ENCODE measurements at places on chromosomes 5 and 9.

DNA sequence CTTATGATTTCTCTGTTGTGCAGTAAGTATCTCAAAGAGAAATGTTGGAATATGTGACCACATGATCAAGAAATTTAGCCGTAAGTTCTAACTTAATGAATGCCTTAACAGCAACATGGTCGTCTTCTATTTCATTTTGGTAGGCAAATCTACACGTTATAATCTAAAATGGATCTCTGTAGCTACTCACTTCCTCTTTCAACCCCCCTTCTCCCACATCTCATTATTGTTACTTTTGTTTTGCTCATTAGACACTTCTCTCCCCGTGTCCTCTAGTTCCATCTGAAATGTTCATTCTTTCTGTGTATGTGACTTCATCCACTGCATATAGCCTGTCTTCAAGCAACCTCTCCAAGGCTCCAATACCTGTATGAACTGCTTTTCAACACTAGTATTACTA is 27.1 kb upstream of the LPAR1 start:
- DNase-seq: no peak

DNA sequence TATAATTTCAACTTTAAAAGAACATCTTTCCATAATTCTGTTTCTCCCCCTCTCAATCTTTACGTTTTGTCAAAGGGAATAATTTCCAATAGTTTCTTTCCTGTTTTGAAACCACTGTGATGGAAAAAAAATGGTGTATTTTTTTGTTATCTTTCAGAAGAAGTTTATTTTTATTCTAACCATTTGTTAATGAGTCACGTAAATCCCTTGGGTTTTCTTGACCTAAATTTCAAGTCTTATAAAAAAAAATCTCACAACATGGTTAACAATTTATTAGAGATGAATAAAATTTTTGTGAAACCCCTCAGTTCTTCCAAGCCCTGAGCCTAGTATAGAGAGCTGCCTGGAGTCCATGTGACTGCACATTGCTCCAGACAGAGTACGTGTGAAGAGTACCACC is 106.1 kb upstream of the FBXL17 start:
- no peak for DNase-seq

GRCh38 chr9:119556129-119556875 is 187.1 kb upstream of the BRINP1 start:
- DNase-seq: no peak

- DNase-seq: no peak
Observed at GRCh38 chr5:126054577-126055347, 368.4 kb upstream of the GRAMD2B start.

GRCh38 chr5:82494942-82495341 is 216.8 kb upstream of the RPS23 start:
- DNase-seq: no peak

DNA sequence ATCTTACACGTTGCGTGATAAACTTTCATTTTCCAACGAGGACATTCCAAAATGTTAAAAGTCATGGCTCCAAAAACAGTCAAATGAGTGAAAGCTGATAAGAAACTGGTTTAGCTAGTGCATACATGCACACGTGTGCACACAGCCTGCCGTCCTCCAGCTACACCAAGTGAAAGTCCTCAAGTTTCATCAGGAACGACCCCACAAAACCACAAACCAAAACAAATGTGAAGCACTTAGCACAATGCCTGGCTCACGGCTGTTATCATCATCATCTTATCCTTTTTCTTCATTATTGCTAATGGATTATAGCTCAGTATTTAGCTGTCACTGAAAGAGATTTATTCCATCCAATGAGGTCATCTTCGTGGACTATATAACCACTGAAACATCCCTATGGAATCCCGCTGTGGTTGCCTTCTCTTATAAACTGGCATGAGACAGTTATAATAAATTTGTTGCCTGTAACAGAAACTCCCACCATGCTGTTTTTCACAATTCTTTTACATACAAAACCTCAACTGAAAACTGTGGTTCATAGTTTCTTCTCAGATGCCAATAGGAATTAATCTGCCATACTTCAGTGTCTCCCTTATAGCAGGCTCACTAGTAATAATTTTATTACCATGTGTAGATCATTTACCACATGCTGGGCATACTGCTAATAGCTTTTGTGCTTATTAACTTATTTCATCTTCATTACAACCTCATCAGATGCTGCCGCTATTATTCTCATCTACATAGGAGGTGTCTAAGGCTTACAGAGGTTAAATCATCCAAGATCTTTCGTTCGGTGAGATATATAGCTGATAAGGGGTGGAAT is 56.1 kb downstream of the SAXO1 start:
- peak; percentile 74 for DNase-seq

- no peak for DNase-seq
Observed at GRCh38 chr9:96062031-96062430, 186.5 kb downstream of the ERCC6L2 start.

- DNase-seq: no peak
Observed at GRCh38 chr9:112355427-112355897, 22.0 kb upstream of the PTBP3 start.

- no peak for DNase-seq
Observed at GRCh38 chr5:133921979-133922378, 46.4 kb downstream of the C5orf15 start.

- no peak for DNase-seq
Observed at GRCh38 chr5:37554938-37555337, 175.8 kb downstream of the WDR70 start.

GRCh38 chr5:180990882-180991242 is 2.2 kb downstream of the BTNL3 start:
- no peak for DNase-seq

DNA sequence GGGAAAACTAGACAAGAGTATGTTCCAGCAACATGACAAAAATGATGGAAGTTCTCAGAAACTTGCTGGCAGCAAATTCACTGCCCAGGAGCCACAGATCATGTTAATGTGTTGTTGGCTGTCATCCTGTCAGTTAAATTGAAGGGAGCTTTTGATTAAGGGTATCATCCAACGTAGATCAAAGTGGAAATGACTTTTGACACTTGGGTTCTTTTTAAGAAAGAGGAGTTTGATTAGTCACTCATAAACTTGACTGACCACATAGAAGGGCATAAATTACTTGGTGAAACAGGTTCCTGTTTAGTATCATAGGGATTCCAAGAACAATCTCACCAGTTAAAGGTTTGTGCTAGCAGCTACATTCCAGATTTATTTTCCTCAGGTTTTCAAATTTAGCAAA is 288.7 kb downstream of the CSNK1G3 start:
- no peak for DNase-seq

DNA sequence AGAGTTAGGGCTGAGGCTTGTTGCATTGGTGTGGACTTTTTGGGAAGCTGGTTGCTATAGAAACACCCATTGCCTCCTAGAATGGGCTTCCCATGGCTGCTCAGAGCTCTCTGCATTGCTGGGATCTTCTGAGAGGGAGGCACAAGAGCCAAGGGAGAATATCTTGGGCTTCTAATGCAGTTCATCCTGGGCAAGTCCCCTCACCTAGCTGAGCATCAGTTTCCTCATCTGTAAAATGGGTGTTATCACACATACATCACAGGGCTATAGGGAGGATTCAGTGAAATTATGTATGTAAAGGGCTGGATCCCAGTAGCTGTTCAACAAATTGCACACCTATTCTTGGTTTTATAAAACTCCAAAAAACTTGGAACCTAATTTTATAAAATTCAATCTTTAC is 106.1 kb upstream of the ALDH1B1 start:
- no peak for DNase-seq

DNA sequence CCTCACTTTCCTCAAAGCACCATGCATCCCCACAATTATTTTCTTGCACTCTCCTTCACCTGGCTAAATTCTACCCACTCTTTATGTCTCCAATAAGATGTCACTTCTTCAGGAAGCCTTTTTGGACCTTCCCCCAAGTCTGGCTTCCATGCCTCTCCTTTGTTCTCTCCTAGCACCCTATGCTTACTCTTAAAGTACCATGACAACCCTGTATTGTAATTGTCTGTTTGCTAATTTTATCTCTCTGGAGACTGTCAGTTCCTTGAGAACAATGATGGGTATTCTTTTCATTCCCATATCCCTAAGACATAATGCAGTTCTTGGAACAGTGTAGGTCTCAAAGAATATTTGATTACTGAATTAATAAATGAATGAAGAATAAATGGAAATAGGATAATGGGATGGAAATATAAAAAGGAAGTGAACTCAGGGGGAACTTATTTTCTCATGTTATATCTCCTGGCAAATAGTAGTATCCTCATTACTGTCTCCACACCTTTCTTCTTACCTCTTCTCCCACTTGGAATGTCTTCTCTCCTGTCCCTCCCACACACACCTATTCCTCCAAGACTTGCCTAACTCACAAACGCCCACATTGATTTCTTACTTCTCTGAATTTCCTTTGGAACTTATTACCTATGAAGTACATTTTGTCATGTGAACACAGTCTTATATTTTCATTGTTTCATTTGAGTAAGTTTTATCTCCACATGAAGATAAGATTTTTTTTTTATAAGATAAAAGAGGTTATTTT is 499.1 kb downstream of the NFIB start:
- DNase-seq: no peak

GRCh38 chr9:137816531-137817235 is 60.9 kb upstream of the CACNA1B start:
- DNase-seq: no peak

GRCh38 chr9:135910757-135911156 is 3.4 kb upstream of the CAMSAP1 start:
- DNase-seq: no peak

DNA sequence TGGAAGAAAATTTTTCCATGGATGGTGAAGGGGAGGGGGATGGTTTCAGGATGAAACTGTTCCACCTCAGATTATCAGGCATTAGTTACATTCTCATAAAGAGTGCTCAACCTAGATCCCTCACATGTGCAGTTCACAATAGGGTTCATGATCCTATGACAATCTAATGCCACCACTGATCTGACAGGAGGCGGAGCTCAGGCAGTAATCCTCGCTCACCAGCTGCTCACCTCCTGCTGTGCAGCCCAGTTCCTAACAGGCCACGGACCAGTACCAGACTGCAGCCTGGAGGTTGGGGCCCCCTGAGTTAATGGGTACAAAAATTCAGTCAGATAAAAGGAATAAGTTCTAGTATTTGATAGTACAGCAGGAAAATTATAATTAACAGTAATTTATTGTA is 337.2 kb downstream of the NPR3 start:
- DNase-seq: no peak

DNA sequence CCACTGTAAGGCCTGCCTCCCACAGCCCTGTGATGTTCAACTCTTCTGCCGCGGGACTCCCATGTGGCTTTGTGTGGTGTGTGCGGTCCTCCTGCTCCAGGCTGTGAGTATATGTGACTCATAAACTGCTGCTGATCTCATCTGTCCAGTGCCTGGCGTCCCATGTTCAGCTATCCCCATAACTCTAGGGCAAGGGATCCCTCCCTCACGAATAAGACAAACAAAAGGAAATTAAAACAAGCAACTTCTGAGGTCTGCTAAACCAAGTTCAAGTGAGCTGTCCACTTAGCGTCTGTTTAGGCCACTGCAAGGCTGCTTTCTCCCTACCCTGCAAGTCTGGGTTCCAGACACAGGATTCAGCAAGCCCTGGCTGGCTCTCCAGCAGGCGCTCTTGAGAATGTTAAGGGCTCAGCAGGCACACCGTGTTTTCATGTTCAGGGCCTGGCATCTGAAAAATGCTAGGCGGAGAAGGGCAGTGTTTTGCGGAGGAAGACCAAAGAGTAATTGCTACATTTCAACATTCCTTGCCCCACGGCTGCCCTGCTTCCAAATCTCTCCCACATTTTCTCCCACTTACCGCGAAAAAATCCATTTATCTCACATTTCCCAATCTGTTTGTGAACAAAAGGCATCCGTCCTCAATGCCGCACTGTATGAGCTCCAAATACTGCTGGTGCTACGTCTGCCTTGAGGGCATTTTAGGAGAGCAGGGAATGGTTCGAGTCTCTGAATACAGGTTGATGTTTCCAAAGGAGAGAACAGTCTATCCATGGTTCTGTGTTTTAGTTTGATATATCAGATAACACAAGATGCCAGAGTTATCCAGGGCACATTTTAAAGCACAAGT is 280.2 kb downstream of the SEMA5A start:
- DNase-seq: peak; percentile 45

GRCh38 chr9:3191715-3192114 is 334.1 kb downstream of the RFX3 start:
- no peak for DNase-seq

- DNase-seq: no peak
Observed at GRCh38 chr5:51091816-51092215, 291.4 kb upstream of the ISL1 start.

DNA sequence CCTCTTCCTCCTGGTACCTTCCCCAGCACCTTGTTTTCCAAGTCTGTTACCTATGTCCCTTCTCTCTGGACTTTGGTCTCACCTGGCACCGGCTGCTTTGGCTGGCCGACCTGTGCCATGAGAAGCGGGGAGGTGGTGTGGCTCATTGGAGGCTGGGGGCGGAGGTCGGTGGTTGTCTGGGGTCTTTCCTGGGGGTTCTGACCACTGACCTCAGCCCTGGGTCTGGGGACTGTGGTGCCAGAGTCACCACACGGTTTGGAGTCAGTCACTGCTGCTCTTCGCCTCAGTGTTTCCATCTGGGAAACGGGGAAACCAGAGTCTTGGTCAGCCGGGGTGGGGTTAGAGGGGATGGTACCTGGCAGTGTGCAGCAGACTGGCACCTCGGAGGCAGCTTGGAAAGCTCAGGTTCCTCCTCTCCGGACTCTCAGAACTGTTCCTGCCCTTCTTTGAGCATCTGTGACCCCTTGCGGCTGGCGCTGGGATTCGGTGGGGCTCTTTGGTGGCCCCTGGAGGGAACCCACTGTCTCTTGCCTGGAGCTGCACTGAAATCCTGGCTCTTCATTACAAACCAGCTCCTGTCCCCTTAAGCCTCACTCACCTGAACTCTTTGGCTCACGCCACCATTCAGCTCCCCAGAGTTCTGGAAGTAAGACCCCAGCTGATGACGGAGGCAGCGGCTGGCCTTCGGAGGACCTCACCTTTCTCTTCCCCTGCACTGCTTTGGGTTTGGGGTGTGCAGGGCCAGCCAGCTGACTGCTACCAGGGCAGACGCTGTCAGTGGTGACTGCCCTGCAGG is 4.1 kb upstream of the RXRA start:
- DNase-seq: no peak

DNA sequence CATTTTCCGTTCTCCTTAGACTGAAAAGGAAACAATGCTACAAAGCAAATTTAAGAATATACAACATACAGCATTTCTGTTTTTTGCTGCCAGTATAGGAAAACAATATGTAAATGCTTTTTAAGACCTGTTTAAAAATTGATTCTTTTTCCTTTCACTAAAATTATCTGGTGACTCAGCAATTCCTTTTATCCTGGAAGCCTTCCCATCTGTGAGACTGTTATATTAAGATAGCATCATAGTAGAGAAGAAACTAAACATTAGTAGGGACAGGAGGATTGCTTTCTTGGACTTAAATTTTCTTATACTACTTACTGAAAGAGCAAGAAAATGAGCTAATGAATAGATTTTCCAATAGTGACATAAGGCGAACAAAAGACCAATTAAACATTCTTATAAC is 30.0 kb upstream of the GPR21 start:
- no peak for DNase-seq
